CD4-positive, alpha-beta T cell treated with Interleukin-6 at 100 ng/mL for 8 hours (primary cell): ENCODE measurements at places on chromosomes 7 and 10.

DNA sequence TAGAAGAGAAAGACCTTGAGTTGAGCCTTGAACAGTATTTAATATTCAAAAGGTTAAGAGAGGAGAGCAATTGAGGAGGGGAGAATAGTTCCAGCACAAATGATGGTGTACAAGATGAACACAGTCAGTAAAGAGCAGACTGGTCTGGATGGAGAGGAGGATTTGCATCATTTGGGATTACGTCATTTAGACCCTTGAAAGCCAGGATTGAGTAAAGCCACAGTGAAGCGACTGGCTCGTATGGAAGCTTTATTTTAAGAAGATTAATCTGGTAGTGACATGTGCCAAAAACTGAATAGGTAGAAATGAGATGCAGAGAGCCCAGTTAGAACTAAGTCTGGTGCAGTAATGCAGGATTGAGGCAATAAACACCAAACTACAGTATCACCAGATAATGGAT lies 52.6 kb downstream of the TRUB1 start:
- no peak for DNase-seq

GRCh38 chr7:64314566-64314965 lies 805 bp downstream of the ZNF736 start:
- no peak for DNase-seq

DNA sequence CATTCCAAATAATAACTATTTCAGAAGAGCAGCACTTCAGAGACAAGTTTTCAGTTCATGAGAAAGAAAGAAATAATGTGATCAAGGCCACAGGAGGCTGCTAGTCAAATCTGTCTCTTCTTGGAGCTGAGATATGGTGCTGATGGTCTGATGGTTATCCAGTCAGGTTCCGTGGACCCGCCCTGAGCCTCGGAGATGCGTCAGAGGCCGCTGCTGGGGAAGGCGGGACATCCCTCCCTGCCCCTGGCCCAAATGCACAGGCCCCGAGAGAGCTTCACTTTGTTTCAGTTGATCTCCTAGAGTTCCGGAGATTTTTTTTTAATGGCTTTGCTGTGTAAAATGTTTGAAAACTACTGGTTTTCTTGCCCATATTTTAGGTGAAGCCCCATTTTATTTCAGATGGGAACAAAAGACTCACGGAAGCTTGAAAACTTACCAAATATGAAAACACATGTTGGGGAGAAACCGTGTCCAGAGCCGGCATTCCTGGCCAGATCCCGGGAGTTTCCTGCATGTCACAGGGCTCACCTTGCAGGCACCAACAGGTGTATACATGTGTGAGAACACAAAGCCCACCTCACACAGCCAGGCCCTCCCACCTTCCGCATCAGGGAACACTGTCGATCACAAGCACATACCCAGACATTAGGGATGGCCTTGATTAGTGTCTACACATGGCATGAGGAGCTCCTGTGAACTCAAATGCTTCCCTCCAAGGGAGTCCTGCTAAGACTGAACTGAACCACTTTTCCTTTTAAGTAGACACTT lies 499.0 kb downstream of the TCERG1L start:
- DNase-seq = no peak

- no peak for DNase-seq
These were observed 116.0 kb downstream of the BUB3 start for GRCh38 chr10:123270221-123270620.

DNA sequence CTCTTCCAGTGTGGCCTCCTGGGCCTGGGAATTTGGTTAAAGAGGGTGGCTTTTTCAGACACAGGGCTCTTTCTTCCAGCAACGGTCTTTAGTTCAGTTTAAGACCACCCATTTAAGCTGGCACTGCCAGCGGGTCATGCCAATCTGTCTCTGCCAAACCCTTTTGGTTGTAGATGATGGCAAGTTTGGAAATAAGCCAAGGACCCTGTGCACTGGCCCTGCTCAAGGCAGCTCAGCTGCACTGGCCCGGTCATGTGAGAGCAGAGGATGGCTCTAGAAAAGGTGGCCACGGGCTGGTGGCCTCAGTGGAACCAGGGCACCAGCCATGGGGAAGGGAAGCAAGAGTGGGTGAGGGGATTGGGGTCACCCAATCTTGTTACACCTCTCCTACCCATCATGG lies 294.1 kb downstream of the GLRX3 start:
- no peak for DNase-seq

DNA sequence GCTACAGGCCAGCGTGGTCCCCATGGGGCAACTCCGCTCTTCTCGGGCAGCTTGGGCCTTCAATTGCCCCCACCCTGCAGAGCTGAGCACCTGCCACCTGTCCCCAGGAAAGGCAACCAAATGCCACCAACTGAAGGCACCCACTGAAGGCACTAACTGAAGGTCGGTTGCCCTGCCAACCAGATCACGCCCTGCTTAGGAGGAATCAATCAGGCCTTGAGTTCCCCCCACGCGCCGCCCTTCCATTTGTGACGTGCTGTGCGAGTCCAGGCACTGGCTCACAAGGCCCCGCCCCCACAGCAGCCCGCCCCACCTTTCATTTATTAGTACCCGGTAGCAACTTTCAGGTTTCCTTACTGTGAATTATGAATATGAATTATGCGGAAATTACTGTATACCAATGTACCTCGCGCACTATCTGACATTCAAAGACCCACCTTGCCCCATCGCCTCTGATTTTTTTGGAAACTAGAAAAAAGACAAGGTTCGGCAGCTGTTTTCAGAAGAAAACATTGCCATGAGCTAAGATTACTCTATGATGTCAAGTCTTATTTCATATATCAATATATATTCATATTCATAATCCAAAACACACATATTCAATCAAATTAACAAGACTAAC lies 83.6 kb upstream of the ABI1 start:
- DNase-seq = no peak

- DNase-seq = no peak
These were observed 195.8 kb upstream of the MKLN1 start for GRCh38 chr7:131131746-131132431.

DNA sequence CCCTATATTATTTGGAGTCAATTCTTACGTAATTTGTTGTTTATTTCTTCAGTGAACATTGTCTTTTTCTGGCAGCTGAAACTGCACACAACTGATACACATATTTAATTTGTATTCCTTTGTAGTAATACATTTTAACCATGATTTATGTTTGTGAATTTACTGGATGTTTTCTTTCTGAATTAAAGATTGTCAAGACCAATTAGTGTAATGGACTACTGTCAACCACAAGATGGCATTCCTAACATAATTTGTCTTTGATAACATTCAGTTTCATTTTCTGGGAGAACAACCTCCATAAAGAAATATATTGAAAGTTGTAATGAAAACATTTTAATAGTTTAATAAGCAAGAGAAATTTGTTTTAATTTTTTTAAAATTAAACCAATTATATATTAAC lies 10.1 kb downstream of the THNSL1 start:
- DNase-seq = no peak

DNA sequence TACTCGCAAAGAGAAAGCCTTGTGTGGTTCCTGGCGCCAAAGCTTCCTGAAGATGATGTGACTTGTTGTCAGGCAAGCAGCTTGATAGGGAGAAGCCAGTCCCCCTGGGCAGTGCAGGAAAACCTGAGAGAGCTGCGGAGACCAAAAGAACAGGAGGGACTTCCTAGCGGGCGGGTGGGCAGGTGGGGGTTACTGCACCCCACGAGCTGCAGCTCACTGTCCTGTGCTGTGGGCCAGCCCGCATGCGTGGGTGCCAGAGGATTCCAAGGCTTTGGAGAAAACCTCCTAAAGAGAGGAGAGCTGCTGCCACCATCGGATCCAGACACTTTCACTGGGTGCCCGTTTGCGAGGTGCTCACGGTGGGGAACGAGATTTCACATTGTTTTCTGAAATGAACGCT lies 145.1 kb downstream of the ACTR3B start:
- DNase-seq = no peak

DNA sequence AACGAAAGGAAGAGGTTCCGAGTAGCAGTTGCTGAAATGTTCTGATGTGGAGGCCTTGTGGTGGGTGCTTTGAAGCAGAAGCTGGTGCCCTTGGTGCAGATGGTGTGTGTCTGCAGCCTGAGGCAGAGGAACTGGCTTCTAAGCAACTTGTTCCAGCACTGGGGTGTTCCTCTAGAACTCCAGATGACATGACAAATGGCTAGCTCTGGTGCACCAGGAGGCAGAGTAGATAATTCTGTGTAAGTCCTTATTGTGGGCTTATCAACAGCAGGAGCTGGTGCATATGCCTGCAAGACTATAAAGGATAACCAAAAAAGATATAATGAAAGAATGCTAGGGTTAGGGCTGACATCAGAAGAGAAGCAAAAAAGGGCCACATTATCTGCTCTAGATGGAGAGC lies 76.5 kb downstream of the ARL5B start:
- no peak for DNase-seq

GRCh38 chr7:30752979-30753378 lies 1.0 kb downstream of the INMT start:
- no peak for DNase-seq

DNA sequence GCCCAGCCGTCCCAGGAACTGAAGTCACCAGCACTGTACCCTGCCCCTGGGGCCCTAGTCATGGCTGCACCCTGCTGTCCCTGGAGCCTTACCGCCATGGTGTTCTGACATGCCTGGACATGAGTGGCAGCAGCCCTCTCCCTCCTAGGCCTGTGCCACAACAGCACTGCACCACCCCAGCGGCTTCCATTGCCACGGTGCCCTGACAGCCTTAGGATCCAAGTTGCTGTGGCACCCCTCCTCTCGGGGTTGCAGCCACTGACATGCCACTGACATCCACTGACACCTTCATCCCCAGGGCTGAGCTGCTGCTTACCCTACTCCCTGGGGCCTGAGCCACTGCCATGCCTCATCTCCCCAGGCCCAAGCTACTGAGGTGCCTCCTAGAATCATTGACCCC lies 39.6 kb upstream of the SHH start:
- DNase-seq = no peak

DNA sequence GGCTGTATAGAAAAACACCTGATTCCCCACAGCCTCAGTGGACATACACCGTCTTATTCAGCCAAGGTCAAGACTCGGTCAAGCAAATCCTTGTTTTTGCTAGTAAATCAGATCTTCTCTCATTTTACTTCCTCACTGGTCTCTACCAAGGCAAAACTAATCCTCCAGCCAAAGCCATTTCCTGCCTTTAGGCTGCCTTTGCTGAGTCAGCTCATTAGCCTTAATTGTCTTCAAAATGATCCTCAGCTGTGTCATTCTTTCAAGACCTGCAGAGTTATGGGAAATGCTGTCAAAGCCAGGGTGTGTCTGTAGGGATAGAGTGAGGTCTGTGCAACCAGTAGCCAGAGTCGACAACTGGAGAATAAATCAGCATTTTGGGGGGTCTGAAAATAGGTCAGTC lies 107.2 kb upstream of the FAM180A start:
- no peak for DNase-seq

DNA sequence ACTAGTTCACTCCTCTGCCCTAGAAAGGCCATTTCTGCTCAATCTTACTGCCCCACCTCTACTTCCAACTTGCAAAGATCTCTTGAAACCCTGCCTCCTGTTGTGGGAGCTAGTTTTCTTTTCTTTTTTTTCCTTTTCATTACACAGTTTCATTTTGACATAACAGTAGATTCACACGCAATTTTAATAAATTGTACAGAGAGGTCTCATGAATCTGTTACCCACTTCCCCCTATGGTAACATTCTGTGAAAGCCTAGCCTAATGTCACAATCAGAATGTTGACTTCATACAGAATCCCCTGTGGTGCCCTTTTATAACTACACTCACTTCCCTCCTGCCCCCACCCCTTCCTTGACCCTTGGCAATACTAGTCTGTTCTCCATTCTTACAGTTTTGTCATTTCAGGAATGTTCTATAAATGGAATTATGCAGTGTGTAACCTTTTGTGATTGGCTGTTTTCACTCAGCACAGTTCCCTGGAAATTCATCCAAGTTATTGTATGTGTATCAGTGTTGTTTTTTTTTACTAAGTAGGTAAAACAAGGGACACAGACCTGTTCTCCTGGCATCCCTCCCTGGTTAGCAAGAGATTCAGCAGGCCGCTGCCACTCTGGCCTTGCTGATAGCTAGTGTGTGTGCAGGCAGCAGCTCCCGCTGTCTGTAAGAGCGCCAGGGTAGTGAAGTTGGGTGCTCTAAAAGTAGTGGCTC lies 21.5 kb downstream of the CHST3 start:
- DNase-seq = no peak

DNA sequence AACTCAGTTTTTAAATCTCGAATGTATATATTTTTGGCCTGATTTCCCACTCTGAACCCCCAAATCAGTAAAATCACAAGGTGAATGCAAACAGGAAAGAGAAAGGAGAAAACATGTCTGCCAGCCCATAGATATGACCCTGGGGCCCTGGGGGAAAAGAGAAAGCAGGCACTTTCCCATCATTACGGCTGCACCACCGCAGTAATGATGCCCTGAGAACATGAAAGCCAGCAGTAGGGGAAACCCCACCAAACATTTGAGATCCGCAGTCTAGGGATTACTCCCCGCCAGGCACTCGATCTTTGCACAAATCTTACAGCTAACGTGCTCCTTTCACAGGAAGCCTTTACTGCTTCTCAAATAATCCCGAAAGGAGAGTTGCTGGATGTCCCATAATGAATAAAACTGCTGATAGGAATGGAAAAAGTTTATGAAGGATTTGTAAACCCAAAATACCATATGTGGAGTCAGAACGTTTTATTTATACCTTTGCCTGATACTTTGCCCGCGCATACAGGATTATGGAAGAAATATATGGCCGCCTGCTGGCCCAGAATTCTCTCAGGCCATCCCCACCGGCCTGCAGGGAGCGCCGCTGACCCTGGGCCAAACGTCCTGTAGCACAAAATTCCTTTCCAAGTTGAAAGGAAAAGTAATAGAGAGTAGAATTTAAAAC lies 180.0 kb upstream of the INHBA start:
- DNase-seq = no peak

DNA sequence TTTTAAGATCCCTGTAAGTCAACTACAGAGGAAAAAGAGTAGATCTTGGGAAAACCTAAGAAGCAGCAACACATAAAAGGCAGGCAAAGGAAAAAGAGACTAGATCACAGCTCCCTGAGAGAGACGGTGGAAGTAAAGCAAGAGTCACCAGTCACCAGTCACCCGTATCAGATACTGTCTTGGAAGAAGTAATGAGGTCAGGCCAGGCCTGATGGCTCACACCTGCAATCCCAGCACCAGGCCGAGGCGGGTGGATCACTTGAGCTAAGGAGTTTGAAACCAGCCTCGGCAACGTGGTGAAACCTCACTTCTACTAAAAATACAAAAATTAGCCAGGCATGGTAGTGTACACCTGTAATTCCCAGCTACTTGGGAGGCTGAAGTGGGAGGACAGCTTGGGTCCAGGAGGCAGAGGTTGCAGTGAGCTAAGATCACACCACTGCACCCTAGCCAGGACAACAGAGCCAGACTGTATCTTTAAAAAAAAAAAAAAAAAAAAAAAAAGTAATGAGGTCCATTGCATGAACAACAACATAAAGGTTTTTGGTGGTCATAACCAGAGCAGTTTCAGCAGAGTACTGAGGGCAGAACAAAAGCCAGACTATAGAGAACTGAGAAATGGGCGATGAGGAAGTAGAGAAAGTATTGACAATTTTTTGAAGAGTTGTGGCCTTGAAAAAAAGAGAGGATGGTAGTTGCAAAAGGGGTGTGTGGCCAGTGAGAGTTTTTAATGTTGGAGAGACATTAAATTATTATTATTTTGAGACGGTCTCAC lies 16.9 kb downstream of the ZNF713 start:
- DNase-seq = no peak

GRCh38 chr7:5349005-5349380 lies 66.2 kb downstream of the SLC29A4 start:
- DNase-seq = no peak

- DNase-seq = no peak
These were observed 36.1 kb upstream of the ZNF138 start for GRCh38 chr7:64758151-64758550.

GRCh38 chr7:22549051-22549450 lies 49.1 kb upstream of the STEAP1B start:
- DNase-seq = no peak

- DNase-seq = no peak
These were observed 19.9 kb upstream of the GPR141 start for GRCh38 chr7:37663693-37664092.
